ENCODE measurements at places on chromosomes 2 and 18.

- DNase-seq = no peak
These were observed 65.9 kb downstream of the EIF5B start for GRCh38 chr2:99403084-99403483.

- no peak for DNase-seq
These were observed 34.0 kb upstream of the SESTD1 start for GRCh38 chr2:179298666-179299065.

GRCh38 chr2:47653036-47653435 is 129.9 kb upstream of the MSH6 start:
- no peak for DNase-seq

GRCh38 chr2:18961991-18962421 is 372.6 kb upstream of the NT5C1B start:
- DNase-seq = no peak

DNA sequence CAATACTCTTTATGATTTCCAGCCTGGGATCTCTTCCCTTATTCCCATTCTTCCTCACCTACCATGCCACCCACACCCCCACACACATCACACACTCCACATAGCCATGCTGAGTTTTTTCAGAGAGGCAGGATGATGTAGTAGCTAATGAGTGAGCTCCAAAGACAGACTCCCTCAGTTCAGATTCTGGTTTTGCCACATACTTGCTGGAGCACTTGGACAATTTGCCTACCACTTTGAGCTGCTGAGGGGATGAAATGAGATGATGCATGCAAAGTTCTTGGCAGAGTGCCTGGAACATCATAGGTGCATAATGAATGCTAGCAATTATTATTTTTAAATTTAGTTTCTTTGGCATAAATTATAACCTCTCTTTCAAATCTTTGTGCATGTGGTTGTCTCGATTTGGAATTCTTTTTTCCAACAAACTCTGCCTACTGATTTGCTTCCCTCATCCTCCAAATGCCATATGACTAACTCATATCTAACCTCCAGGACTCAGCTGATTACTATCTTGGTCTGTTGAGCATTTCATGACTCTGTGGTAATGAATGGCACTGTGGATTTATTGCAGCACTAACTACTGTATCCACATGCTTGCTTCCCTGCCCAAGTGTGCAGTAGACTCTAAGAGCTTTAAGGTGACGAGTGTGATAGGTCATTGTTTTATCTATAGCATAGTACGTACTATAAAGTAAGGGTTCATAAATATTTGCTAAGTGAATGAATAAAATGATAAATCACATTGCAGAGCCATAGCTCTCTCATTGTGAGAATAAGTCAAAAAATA is 99.1 kb downstream of the TACR1 start:
- no peak for DNase-seq

DNA sequence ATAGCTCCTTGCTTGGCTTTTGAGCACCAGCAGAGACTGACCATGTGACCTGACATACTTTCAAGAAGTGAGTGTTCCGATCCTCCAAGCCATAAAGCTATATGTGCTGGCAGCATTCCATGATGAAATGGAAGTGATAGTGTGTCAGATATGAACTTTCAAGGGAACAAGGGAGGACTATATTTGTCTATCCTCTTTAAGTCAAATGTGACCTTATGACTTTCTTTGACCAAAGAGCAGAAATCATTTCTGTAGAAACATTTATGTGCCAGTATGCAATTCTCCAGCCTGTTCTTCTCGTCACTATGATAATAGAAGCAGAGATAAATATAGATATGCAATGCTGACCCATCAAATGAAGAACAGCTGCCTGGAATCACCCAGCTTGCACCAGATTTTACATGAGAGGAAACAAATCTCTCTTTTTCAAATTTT is 14.4 kb downstream of the HYCC2 start:
- no peak for DNase-seq

DNA sequence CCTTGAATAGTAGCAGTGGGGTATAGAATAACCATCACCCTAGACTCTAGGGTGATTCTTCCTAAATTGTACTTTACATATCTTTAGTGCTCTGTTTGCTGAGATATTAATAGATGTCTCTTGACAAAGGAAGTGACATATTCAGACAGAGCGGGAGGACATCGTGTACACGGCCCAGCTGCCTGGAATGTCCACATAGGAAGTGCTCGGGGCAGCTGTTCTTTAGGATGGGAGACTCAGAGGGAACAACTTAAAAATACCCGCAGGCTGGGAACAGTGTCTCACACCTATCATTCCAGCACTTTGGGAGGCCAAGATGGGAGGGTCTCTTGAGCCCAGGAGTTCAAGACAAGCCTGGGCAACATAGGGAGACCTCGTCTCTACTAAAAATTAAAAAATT is 206.1 kb downstream of the FAM210A start:
- no peak for DNase-seq

DNA sequence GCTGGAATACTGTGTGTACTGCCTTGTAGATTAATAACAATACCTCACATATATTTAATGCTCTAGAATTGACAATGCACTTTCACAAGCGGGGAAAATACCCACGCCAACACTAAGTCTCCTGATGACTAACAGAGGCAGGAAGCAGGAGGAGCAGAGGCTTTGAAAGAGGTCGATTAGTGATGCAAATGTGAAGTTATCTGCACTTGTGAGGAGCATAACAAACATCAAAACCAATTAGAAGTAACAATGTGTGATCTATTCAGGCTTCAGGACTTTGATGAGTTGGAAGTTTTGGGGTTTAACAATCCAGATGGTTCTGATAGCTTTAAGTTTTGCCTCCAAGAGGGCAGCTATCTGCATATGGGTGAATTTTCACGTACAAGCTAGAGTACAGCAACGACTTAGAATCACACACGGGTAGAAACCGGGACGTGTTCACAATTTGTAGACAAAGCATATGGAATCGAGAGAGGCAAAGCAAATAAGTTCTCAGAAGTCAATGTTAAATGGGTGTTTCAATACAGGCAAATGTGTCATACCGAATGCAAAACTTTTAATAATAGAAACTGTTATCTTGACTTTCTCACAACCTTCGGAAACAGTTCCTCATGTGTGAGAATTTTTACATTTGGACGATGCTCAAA is 114.5 kb downstream of the METTL8 start:
- peak; percentile 19 for DNase-seq

DNA sequence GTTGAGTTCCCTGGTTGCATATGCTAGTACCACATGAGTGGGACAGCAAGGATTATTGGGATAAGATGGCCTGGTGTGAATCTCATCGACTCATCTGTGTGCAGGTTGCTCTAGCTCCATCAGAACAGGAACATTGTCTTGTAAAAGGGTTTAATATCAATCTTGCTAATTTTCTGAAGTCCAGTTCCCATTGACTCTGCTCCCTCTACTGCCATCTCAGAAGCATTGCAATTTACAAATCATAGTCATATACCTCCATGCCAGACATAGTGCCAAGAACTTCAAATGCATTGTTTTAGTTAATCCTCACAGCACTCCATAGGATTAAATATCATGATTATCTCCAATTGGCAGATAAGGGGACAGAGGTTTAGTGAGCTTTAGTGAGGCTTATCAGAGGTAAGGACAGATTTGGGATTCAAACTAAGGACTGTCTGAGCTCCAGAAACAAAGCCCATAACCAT is 4.8 kb upstream of the STAT4 start:
- DNase-seq = no peak

DNA sequence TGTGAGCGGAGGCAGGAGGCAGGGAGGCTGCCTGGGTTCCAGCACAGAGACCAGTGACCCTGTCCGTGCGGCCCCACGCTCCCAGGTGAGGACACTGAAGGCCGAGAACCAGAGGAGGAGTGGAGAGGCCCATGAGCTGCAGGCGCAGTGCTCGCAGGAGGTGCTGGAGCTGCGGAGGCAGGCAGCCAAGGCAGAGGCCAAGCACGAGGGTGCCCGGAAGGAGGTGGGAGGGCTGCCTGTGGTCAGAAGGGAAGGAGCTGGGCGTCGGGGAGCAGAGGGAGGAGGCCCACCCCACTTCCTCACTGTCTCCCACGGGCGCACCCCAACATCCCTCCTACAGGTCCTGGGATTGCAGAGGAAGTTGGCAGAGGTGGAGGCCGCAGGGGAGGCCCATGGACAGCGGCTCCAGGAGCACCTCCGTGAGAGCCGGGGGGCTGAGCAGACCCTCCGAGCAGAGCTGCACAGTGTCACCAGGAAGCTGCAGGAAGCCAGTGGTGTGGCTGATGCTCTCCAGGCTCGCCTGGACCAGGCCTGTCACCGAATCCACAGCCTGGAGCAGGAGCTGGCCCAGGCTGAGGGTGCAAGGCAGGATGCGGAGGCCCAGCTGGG is 33.0 kb upstream of the SNED1 start:
- no peak for DNase-seq

DNA sequence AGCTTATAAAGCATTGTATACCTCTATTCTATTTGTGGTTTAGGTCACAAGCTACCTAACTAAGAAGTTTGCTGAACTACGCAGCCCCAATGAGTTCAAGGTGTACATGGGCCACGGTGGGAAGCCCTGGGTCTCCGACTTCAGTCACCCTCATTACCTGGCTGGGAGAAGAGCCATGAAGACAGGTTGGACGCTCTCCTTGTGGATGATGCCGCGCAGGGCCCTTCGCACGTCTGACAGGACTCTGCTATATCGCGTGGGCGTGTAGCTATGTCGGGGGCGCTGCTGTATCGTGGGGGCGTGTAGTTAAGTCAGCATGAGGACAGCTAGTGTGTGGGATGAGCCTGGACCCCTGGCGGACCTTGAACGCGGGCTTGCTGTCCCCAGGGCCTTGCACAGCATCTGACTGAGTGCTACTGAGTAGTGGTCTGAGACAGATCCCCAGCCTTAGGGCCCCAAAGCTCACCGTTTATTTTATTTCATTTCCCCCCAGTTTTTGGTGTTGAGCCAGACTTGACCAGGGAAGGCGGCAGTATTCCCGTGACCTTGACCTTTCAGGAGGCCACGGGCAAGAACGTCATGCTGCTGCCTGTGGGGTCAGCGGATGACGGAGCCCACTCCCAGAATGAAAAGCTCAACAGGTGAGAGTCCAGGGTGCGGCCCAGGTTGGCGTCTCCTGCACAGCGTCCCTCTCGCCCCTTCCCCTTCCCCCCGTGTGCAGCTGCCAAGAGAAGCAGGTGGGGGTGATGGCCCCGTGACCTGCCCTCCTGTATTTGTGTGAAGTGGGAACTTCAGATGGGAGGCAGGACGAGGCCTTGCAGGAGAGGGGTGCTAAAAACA is 15.6 kb upstream of the CNDP1 start:
- no peak for DNase-seq

- DNase-seq = no peak
These were observed 6.8 kb upstream of the CREB1 start for GRCh38 chr2:207523005-207523404.

DNA sequence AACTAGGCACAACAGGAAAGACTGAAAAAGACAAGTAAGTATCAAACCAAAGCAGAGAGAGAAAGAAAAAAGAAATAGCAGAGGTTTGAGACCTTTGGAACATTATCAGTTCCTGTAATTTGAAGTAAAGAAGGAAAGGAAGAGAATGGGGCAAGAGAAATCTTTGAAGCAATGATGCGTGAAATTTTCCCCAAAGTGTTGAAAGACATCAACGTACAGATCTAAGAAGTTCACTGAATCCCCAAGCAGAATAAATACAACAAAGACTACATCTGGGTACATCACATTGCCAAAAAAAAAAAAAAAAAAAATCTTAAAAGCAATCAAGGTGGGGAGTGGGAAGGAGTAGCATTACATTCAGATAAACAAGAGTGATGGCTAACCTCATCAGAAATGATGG is 6.0 kb upstream of the SLC30A6 start:
- DNase-seq = no peak

DNA sequence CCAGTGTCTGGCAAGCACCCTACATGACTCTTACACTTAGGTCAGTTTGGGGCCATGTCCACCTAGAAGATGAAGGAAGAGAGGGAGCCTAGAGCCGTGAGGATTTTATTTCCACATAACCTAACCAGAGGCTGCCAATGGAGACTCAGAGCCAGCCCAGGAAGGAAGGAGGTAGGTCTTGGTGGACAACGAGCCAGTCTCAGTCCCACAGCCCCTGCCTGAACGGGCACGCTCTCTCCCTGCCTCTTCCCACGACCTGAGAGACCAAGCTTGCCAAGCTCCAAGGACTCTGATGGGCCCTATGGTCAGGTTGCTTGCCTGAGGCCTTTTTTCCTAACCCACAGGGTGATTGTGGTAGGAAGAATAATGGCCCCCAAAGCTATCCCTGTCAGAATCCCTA is 188.4 kb downstream of the TFCP2L1 start:
- no peak for DNase-seq

GRCh38 chr2:176997074-176997791 is 215.4 kb upstream of the HNRNPA3 start:
- no peak for DNase-seq

DNA sequence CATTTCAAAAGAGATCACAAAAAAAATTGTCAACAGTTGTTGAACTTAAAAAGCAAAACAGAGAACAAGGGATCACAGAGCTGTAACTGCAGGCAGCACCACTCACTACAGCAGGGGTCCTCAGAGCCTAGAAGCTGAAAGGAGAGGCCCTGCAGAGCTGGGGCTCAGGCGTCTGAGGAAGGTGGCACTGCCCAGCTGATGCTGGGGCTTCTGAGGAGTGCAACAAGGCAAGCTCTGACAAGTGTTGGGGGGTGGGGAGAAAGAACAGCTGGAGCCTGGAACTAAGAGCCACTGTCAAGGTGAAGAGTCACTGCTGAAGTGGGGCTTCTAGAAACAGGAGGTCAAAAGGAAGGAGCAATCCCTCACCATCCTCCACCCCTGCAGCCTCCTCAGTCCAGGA is 46.2 kb downstream of the FTCDNL1 start:
- DNase-seq = no peak

DNA sequence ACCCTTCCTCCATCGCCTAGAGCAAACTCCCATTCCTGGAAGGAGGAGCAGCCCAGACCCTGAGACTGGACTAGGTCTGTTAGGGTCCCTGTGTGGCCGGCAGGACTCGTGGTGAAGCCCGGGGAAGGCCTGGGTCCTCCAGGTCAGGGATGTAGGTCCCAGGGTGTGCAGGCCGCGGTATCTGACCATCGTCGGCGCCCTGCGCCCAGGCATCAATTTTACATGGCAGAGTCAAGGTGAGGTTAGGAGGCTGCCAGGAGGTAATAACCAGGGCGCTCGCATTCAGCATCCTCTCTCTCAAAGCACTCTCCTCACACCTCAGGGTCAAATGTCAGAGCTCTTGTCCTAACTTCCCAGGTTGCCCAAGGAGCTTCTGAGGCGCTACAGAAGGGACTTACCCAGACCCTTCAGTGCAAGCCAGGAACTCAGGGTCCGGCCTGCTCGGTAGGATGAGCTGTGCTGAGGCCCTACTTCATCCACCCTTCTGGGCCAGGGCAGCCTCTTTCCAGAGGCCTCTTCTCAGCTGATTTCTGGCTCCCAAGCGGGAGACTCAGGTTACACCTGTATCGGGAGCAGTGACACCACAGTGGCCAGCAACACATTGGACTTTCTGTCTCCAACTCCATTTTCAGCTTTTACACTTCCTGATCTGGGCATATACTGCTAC is 628 bp downstream of the SH2D6 start:
- no peak for DNase-seq
